ENCODE measurements at places on chromosomes 16 and 17. TPM values are rescaled to one million over a fixed set of nuclear protein-coding genes. Genes with fewer than 3 reads are reported as not detected.

The GPR179 gene
- 0.16 TPM for total RNA-seq

The RGS9 gene
- 0.38 TPM for total RNA-seq

The TNFRSF12A gene
- total RNA-seq = 229 TPM

The HBA2 gene
- total RNA-seq = 487 TPM

The RHBDF2 gene
- total RNA-seq = 11.5 TPM

The CA10 gene
- total RNA-seq = not detected
